Stimulated activated CD8-positive, alpha-beta memory T cell treated with anti-CD3 and anti-CD28 coated beads, Interleukin-7, amount 100 ng/mL, for 1 hour (primary cell): ENCODE measurements at places on chromosomes 3 and 15.

DNA sequence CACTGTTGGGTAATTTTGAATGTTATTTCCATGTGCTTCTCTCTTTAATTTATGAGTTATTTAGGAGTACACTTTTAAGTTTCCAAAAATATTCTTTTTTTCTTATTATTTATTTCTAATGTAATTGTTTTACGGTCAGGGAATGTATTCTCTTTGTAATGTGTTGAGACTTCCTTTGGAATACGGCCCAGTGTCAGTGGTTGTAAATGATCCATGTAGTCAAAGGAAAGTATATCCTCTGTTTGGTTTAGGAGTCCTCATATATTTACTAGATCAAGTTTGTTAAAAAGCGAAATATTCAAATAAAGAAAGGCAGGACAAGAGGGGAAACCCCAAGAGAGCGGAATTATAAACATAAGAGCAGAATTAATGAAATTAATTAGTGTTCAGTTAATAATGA lies 49.0 kb upstream of the ADGRG7 start:
- no peak for DNase-seq

DNA sequence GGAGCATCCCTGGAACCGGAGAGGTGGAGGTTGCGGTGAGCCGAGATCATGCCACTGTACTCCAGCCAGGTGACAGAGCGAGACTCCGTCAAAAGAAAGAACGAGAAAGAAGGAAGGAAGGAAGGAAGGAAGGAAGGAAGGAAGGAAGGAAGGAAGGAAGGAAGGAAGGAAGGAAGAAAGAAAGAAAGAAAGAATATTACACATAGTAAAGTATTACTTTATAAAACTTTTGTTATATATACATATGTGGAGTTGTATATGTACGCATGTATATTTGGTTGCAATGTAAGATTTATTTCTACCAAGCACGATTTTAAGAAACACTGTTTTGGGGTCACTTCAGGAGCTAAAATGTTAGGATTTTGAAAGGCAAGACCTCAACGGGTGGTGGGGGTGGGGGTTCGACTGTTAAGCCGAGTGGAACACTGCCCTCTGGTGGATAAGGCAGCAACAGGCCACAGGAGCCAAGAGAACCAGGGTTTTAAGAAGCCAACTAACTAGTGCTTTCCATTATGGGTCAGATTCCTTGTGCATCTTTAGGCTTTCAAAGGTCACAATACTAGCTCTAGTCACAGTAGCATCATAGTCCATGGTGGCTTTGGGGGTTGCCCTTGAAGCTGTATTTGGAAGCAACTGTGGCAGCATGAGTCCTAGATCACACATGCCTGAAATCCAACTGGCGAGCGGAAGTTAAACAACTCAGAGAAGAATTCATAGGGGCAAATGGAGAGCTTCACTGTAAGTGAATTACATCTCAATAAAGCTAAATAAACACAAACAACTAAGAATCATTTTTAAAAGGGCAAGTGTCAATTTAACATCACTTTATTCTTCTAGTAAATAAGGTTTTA lies 22.5 kb downstream of the GLB1 start:
- peak; percentile 39 for DNase-seq

DNA sequence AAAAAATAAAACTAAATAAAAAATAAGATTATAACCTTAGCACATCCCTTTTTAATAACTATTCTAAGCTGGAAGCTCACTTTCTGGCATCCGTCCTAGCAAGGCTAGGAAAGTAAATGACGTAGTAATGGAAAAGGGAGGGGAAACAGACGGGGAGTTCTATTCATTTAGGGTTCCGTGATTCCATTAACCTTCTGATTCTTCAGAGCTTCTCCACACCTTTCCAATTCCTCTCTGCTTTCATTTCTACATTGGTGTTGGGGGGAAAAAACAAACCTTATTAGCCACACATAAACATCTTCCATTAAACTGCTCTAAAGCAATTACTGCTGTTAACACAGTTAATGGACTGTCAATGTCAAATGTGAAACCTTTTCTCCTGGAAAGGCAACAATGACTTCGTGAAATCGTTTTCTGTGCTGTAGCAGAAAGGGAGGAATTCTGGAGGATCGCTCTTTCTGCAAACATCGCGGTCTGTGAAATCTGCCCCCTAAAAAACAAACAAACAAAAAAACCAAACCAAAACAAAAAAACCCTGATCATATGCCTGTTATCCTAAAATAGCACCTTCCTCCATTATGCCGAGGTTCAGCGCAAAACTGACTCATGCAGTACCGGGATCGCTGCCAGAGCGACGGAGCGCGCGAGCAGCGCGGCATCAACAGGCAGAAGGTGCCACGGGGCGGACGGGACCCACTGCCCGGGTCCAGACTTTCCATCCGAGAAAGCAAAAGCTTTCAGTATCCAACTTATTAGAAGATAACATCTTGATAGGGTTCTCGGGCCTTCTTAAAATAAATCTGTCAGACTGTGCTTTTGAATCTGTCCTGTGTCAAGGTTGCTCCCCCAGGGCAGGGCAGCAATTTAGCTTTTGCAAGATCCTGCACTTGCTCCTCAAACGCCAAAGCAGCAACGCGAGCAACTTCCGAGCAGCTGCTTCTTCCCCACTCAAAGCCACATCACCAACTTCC lies 156.2 kb downstream of the FGF12 start:
- no peak for DNase-seq

DNA sequence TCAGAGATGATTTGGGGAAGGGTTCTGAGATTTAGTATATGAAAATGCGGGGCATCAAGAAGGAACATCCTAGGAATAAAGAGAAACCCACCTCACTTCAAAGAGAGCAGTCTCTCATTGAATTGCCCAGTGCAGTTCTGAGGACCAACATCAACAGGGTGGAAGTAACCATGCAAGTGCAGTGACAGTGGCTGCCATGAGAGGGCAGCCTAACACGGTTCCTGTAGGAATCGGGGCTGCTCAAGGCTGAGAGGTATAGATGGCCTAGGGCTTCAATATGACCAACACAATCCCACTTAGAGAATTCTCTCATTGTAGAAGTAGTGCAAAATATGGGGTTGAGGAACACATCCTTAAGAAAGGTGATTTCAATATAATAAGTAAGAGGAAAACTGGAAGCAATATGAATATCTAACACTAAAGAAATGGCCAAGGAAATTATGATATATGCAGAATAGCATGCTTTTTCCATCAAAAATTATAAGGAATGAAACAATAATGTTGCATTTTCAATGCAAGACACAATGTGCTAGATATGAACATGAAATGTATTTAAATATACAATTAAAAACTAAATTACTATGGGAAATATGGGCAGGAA lies 51.1 kb upstream of the ARRDC4 start:
- DNase-seq = peak; percentile 27

- DNase-seq = no peak
Measured at GRCh38 chr15:40554161-40554525, 10.7 kb downstream of the CCDC32 start.

DNA sequence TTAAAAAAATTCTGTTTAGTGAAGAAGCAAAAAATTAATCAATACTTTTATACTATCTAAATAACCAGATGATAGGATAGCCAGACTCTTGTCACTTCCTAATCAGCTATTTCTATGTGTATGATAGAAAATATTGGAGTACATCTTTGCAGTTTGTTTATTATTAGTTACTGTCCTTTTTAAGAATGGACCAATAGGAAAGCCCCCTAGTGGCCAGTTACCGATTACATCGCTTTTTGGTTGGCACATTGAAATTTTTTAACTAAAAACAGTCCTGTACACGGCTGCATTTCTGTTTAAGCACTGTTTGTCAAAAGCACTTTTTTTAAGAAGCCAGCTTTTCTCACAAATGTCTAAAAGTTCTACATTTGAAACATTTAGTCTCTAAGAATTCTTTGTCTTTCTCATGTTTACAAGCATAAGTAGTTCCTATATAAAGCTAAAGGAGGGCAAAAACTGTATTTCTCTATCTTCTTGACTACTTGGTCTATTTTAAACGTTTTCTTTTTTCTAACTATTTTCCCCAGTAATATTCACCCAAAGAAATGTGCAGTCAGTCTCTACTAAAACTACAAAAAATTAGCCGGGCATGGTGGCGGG lies 253.2 kb upstream of the LRTM1 start:
- no peak for DNase-seq

- DNase-seq = no peak
Measured at GRCh38 chr15:49898575-49899283, 220.3 kb downstream of the ATP8B4 start.
